ENCODE measurements at places on chromosomes 7 and 10. TPM values are rescaled to one million over a fixed set of nuclear protein-coding genes. Genes with fewer than 3 reads are reported as not detected.

Gene GLRX3
- total RNA-seq = 247 TPM

Gene TCAF1
- total RNA-seq = 21.5 TPM

Gene CDK1
- total RNA-seq = 88.6 TPM

Gene OR2F2
- total RNA-seq = not detected

Gene CABCOCO1
- total RNA-seq = not detected

Gene SLC18A2
- 0.05 TPM for total RNA-seq

Gene ADCY1
- total RNA-seq = 2.5 TPM

Gene TLX1
- total RNA-seq = not detected

Gene NUTM2B
- total RNA-seq = 0.50 TPM

Gene SFTPA1
- total RNA-seq = not detected

Gene AKR1B15
- 26.7 TPM for total RNA-seq

Gene EZH2
- 25.6 TPM for total RNA-seq

Gene ERLIN1
- total RNA-seq = 59.8 TPM

Gene SEMA3A
- 6.3 TPM for total RNA-seq

Gene HTR7
- 0.15 TPM for total RNA-seq

Gene MUC12
- total RNA-seq = 15.5 TPM

Gene KCP
- 0.17 TPM for total RNA-seq

Gene MAT1A
- total RNA-seq = 0.11 TPM

Gene KNDC1
- 3.2 TPM for total RNA-seq

Gene EEF1AKMT2
- total RNA-seq = 18.3 TPM

Gene NKX2-3
- total RNA-seq = 0.06 TPM

Gene FAS
- total RNA-seq = 38.3 TPM

Gene IRF5
- 12.8 TPM for total RNA-seq

Gene VWC2
- not detected for total RNA-seq

Gene ASB10
- total RNA-seq = not detected

Gene EN2
- 1.0 TPM for total RNA-seq
